Lung (tissue), 17 donors: ENCODE measurements at places on chromosomes 1 and 21. TPM values are rescaled to one million over a fixed set of nuclear protein-coding genes. Genes with fewer than 3 reads are reported as not detected.

FAM3B gene
- total RNA-seq = 18.1 TPM

DNA sequence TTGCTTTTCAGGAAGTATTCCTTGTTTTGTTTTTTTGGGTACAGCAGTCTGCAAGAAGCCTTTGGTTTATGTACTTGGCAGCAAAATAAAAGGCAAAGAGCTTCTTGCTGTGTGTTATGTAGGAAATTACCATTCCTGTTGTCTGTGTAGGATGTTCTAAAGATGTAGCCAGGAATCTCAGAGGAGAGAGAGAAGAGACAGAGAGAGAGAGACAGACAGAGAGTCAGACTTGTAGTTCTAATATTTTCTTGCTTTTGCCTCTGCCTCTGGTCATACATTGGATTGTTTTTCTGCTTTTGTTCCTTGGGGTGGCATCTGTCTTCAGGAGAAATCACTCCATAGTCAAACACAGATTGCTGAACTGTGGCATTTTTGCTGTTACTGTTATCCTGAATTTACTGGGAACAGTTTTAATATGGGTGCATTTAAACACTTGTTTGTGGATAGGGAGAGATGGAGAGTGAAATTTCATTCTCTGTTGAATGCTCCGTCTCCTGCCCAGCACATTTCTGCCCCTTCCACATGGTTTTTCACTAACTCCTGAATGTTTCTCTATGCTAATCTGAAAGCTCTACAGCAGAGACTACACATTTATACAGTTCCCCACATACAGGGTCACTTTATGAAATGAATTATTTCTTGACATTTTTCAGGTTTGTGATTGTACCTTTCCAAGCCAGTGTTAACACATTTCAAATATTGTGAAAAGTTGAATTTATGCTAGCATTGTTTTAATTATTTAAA, 49.8 kb downstream of the POU2F1 start:
- no peak for DNase-seq

ATP1A4 gene
- 0.06 TPM for total RNA-seq

IL20 gene
- not detected for total RNA-seq

DNA sequence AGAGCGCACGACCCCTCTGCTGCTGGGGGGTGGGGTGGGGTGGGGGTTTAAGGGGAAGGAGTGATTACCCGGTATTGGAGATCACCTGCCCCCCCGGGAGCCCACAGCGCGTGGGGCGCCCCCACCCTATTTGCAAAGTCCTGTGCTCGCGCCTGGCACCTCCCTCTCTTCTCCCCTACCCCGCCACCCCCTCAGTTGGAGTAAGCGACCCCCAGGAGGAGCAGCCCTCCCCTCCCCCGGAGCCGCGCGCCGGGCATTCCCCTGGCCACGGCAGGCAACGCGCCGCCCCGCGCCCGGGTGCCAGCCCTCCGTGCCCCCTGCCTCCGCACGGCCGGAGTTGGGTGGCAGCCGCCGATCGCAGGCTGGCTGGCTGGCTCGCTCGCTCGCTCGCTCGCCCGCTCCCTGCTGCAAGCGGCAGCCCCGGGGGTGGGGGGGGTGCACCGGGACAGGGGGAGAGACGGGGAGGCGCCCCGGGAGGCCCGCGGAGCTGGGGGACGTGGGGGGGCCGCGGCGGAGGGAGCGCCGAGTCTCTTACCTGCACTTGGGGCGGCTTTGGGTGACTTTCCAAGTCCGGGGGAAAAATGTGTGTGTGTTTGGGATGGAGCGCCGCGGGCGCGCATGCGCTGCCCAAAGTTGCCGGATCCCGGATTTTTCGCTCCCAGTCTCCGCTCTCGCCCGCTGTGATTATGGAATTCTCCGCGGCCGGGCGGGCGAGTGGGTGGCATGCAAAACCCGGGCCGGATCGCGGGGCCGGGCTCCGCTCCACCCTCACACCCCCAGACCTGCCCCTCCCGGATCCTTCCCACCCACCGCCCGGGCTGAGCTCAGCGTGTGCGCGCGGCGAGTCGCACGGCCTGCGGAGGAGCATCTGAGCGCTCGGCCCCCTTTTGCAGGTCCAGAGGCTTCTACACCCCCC, at the start of gene CASZ1:
Gene CASZ1, minus strand, starts transcription at position 618 of the 916 bp plus-strand sequence. CDS start 102,757 bp downstream, outside the sequence.
- peak; percentile 91 for DNase-seq

GRCh38 chr1:183164340-183164739, 21.7 kb upstream of the LAMC2 start:
- no peak for DNase-seq

DNA sequence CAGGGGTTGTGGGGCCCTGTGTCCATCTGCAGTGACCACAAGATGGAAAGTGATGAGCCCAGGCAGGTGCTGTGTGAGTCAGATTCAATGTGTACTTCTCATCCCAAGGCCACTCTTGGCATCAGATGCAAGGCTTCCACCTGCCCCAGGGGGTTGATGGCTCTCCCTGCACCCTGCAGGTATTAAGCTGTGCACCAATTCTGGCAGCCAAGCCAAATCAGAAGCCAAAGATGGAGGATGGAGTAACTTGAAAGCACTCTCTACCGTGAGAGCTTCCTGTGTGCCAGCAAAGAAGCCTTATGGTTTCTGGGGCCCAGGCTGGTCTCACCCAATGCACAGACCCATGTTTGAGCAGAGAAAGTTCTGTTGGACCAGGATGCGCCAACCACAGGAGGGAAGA, 44.3 kb upstream of the TENT5C start:
- DNase-seq = no peak

AMY1C gene
- 22.2 TPM for total RNA-seq

DNA sequence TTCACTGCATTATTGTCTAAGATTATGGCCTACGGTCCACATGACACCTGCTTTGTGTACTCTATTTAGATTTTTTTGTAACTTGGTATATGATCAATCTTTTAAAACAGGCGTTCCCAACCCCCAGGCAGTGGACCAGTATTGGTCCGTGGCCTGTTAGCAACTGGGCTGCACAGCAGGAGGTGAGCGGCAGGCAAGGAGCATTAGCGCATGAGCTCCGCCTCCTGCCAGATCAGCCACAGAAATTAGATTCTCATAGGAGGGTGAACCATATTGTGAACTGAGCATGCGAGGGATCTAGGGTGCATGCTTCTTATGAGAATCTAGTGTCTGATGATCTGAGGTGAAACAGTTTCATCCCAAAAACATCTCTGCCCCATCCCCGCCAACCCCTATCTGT, 228.4 kb upstream of the NR5A2 start:
- DNase-seq = no peak

OR2L2 gene
- 0.09 TPM for total RNA-seq

GBP3 gene
- 34.9 TPM for total RNA-seq
